Activated CD4-positive, alpha-beta T cell treated with anti-CD3 and anti-CD28 coated beads, Interleukin-2, Interleukin-6, amounts not matched to agents 100 ng/mL and 50 ng/mL, durations not matched to agents 16 hours and 8 hours (primary cell): ENCODE measurements at places on chromosomes 6 and 20.

- no peak for DNase-seq
Observed at GRCh38 chr20:37383229-37383989, 37.5 kb downstream of the SRC start.

DNA sequence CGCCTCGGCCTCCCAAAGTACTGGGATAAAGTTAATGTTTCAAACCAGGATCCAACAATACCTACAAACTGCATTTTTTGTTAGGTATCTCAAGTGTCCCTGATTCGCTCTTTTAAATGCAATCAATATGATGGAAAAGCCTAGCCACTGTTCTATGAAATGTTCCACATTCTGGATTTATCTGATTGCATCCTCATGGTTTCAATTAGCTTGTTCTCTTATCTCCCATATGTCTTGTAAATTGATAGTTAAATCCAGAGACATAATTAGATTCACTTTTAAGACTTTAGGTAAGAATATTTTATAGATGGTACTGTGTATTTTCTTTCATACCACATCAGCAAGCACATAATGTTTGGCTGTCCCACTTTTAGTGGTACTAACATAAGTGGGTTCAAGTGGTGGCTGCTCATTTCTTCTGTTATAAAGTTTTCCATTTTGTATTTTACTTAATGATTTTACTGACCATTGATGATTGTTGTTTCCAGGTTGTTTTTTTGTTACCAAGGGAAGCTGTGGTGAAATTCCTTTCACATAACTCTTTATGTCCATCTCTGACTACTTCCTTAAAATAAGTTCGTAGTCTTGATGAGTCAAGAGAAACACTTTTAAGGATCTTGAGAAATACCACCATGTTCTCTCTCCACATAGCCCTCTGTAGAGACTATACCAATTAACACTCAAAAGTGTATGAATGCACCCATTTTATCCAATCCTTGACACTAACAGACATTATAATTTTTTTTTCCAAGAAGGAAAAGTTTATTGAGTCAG lies 40.5 kb downstream of the RNGTT start:
- DNase-seq: no peak

- no peak for DNase-seq
Observed at GRCh38 chr20:32638848-32639247, 34.9 kb downstream of the C20orf203 start.

DNA sequence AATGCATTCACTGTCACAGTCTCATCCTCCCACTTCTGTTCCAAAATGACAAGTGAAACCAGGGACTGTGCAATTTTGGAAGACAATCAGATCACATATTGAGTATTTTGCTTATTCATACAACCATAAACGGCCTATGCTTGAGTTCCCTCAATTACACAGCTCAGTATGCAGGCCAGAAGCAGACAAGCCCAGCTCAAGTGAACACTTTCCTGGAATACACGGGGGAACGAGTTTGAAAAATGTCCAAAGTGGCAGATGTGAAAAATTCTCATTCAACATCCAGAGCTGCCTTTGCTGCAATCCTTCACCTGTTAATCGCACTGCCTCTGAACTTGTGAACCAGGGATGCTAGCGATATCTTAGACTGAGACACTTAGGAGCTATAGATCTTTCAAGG lies 190.2 kb downstream of the COL9A1 start:
- no peak for DNase-seq
